ENCODE measurements at places on chromosomes 1 and 21.

- no peak for DNase-seq
Measured at GRCh38 chr1:225763716-225764548, 13.7 kb upstream of the SRP9 start.

DNA sequence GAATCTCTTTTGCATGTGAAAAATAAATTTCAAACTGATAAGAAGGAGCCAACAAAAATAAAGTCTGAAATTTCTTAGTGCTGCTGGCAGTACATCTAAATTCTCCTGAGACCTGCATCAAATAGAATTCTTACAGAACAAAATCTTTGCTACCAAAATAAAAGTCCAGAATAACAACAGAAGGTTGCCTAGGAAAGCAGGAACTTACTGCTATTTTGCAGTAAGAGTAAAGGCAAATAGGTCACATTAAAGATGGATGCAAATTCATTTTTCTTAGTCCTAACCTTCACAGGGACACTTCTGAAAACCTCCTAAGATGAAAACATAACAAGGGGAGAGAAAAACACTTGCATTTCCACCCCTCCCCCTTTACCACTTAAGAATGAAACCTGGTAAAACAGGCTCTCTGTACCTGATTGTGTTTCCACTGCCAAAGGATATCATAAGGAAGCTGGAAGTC, 59.0 kb downstream of the RUSC1 start:
- DNase-seq: no peak

DNA sequence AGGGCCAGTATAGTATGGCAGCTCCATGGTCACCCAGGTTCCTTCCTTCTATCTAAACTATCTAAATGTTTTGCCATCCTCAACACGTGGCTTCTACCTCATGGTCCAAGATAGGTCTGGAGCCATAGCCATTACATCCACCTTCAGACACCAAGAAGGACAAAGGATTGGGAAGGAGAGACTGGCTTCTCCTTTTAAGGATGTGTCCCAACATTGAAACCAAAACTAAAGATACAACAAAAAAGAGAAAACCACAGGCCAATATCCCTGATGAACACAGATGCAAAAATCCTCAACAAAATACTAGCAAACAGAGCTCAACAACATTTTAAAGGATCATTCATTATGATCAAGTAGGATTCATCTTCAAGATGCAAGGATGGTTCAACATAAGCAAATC, 24.8 kb downstream of the HSD11B1 start:
- DNase-seq: no peak

- no peak for DNase-seq
Measured at GRCh38 chr1:66055092-66055491, 262.4 kb downstream of the PDE4B start.

DNA sequence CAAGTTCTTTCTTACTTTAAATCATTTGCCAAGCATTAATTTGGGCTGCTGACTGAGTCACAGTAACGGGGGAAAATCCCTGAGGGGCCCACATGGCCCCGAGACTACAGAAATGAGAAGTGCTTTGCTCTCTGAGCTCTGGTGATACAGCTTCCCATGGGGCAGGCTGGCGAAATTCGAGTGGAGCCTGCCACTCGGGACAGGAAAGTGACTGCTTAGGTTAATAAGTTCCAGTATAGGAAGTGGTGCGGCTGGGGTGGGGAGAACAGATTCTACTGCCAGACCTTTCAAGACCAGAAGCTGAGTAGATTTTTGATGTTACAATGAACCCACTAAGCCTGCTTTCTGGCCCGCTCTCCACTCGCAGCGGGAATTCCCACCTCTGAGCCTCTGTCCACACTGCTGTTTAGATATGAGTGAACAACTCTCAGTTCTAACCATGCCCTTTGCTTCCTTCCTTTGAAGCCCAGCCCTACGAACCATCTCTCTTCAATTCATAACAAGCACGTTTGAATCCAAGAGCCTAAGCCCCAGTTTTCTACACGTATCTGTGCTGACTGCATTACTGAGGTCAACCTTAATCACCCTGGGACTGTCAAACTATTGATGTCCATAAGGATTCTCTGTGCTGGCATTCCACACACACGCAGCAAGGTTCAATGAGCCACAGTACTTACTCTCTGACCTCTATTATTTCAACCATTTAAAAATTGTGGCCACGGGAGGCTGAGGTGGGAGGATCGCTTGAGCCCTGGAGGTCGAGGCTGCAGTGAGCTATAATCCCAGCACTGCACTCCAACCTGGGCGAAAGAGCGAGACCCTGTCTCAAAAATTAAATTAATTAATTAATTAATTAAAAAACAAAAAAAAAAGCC, 9.6 kb downstream of the ZBTB17 start:
- DNase-seq: peak; percentile 58

- no peak for DNase-seq
Measured at GRCh38 chr1:26894263-26894662, 4.2 kb upstream of the GPN2 start.

DNA sequence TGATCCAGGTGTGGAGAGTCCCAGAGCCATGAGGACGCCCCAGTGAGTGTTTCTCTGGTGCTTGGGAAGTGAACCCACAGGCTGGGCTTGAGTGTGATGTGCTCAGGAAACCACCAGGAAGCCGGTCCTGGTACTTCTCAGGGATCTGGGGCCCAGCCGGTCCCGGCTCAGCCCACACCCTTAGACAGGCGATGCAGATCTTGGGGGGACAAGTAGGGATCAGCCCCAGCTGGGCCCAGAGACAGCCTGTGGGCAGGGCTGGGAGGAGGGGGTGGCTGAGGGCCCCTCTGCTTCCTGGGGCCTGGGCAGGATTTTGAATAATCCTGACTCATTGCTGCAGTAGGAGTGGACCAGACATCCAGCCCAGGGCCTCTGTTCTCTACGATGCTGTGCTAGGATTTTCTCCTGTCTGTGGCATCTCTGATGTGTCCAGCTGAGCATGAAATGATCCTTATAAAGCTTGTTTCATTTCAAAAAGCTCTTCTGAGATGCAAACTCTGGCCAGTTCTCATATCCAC, 698.0 kb downstream of the PTPRU start:
- DNase-seq: no peak

GRCh38 chr1:37628026-37628556, 6.6 kb downstream of the RSPO1 start:
- no peak for DNase-seq

DNA sequence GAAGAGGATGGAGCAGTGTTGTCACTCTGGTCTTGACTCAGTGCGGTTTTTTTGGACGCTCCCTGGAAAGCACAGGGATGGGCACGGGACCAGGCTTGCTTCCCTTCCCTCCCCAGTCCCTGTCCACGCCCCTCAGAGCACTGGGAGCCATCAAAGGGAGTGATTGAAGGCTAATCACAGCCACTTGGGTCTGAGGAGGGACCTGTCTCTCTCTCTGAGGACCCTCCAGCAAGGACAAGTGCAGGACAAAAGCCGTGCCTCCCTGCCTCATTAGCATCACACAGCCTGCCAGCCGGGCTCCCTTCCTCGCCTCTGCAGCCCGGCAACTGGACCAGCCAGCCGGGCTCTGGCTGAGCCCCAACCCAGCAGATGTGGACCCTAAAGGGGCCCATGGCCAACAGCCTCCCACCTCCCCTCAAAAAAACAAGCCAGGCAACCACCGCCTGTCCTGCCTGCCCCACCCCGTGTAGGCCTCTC, 18.6 kb upstream of the PDZK1IP1 start:
- no peak for DNase-seq

- no peak for DNase-seq
Measured at GRCh38 chr1:156368889-156369684, at the start of gene RHBG. Gene RHBG (plus strand): TSS chr1:156369211. CDS start chr1:156369250, 39 bp downstream.
